Eye (tissue), 1 donor: ENCODE measurements at places on chromosomes 5 and 9.

GRCh38 chr9:100324594-100325200 is 28.0 kb downstream of the TEX10 start:
- peak; percentile 50 for DNase-seq

DNA sequence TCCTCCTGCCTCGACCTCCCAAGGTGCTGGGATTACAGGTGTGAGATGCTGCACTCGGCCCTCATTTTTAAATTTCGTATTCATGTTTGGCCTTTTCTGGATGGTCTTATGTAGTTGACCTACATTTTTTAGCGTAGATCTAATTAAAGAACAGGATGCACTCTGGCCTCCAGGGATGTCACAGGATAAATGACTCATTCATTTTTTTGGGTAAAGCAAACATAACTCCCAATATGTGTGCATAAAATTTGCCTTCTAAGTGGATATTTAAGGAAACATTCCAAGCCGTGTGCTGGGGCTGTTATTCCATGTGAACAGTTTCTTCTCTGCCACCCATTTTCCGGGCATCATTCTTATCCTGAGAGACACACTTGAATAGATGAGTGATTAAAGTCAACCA is 501.6 kb downstream of the IRX1 start:
- DNase-seq: no peak

GRCh38 chr5:109708813-109709212 is 19.1 kb downstream of the MAN2A1 start:
- DNase-seq: no peak

- no peak for DNase-seq
These were observed 1392.1 kb upstream of the WWC1 start for GRCh38 chr5:166899343-166899742.

DNA sequence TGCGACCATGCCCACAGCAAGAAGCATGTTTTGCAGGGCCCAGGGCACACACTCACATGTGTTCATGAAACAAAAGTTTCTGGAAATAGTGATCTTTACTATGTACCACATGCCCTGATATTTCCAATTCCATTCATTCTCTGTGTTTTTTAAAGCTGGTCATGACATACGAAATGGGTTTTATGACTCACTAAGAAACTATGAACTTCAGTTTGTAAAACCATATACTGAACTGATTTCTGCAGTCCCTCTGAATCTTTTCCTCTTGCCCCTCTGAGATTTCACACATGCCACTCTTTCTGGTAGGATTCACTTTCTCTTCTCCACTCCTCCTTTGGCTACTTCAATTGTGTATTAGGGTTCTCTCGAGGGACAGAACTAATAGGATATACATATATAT is 416.1 kb upstream of the TRPC7 start:
- no peak for DNase-seq

- DNase-seq: no peak
These were observed 129.6 kb upstream of the PRLR start for GRCh38 chr5:35359859-35360258.

DNA sequence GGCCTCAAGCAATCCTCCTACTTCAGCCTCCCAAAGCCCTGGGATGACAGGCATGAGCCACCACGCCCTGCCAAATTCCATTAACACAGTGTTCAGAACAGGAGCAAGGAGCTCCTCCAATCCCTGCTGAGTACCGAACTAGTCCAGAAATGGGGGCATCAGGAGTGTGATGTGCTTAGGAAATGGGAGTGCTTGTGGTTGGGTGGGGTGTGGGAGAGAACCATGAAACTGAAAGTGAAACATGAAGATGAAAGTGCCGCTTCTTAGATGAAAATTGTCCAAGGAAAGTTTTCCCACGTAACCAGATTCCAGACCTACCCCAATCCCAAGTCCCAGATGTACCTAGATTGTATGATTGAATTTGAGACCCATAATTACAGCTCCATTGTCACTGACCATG is 16.7 kb upstream of the ZNF131 start:
- no peak for DNase-seq

DNA sequence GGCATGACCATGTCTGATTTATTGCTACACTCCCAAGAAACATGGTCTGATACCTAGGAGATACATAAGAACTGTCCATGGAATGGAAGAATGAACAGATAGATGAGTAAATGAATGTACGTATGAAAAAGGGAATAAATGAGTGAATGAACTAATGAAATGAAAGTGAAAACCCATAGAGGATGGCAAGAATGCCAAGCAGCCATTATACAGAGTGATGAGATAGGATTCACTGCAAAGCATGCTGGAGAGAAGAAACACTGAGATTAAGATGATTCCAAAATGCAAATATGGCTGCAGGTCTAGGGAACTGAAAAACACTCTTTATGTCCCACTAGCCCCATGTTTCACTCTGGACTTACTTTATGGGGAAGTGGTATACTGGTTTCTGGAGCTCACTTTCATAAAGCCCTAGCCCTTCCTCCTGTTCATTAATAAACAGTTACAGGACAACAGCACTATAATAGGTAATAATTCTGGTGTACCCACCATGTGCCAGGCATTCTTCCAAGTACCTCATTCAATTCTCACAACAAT is 170.3 kb upstream of the RAD23B start:
- DNase-seq: no peak

DNA sequence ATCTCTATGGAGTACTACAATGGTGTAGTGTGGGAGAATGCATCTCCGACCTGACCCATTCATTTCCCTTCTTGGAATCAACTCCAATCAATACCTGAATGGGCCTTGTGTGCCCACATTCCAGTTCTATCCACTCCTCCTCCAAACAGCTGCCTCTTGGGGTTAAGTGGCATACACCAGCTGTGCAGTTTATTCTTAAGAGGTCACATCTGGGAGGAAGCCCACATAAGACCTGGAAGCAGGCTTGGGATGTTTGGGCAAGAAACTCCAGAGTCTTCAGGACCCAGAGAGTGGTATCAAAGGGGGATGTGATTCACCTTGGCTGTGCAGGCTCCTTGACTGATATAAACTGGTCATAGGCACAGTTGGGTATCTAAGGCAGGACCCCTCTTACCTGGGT is 46.0 kb downstream of the ACTBL2 start:
- DNase-seq: no peak

GRCh38 chr5:56490971-56491468 is 257.9 kb upstream of the ANKRD55 start:
- no peak for DNase-seq

DNA sequence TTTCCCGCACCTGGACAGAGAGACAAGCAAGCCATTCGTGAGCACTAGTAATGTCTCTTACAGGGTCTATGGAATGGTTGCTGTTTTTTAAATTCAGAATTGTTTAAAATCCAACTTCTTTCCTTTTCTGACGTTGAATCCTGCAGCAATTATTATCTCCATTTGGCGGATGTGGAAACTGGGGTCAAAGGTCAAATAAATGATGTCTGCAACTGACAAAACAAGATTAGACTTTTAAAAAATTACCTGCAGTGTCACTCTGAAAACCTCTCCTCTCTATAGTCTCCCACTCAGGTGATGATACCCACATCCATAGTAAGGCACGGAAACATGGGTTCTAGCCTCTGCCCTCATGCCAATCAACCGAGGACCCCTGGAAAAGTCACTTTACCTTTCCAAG is 142.7 kb upstream of the SMIM23 start:
- no peak for DNase-seq

GRCh38 chr5:1115123-1115815 is 3.4 kb upstream of the SLC12A7 start:
- no peak for DNase-seq

- peak; percentile 33 for DNase-seq
These were observed 124.3 kb upstream of the RAI14 start for GRCh38 chr5:34531751-34532360.

GRCh38 chr9:108654566-108654965 is 201.2 kb downstream of the ACTL7B start:
- DNase-seq: no peak

DNA sequence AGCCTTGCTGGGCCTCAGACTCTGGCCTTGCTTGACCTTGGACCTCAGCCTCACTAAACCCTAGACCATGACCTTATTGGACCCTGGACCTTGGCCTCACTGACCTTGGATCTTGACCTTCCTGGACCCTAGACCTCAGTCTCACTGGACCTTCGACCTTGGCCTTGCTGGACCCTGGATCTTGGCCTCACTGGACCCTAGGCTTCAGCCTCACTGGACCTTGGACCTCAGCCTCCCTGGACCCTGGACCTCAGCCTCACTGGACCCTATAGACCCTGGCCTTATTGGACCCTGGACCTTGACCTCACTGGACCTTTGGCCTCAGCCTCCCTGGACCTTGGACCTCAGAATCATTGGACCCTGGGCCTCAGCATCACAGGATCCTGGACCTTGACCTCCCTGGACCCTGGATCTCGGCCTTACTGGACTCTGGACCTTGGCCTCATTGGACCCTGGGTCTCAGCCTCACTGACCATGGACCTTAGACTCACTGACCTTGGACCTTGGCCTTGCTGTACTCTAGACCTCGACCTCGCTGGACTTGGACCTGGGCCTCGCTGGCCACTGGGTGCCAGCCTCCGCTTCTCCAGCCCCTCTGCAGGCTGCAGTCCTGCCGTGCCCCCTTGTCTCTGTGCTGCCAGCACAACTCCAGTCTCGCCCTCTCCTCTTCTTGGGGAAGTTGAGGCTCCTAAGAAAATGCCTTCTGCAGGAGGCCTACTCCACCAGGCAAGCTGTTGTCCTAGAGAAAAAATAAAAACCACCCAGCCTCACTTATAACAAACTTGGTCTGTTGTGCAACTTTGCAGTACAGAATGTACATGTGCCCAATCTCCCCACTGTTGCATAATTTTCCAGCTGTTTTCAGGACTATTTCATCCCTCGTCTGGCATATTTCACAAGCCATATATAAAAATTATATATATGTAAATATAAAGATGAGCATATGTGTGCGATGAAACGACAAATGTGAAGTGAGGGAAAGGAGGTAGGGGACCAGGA is 11.0 kb upstream of the ADAMTS2 start:
- no peak for DNase-seq

DNA sequence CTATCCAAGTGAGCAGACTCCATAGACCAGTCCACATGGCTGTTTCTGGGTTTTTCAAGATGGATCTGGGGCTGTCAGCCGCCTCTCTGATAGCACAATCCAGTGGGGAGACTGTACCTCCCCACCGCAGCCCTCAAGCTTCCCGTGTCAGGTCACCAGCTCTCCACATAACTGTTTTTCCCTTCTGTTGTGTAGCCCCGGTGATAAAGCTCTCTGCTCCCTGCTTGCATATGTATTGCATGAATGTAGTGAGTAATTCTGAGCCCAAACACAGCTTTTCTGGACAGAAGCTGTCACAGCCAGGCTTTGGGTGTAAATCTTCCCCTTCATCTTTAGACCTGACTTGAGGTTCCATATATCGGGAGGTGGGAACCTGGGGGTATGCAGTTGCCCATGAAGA is 23.1 kb upstream of the CFAP157 start:
- no peak for DNase-seq

DNA sequence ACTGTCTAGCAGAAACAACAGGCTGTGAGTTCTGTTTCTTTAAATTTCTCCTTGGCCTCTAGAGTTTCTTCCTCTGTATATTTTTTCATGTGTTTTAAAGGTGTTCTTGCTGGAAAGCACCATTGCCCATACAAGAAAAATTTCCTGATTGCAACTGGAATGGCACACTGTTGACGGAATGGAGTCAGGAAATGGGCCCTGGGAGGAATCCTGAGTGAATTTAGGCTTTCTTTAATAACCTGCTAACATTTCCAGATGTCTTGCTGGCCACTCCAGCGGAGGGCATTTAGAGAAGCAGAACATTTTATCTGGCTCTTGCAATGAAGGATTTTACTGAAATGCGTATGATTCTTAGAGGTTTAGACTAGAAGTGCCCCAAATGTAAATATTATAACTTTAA is 736.3 kb downstream of the TAF11L14 start:
- DNase-seq: no peak

- no peak for DNase-seq
These were observed 37.5 kb downstream of the ANKH start for GRCh38 chr5:14834062-14834461.

DNA sequence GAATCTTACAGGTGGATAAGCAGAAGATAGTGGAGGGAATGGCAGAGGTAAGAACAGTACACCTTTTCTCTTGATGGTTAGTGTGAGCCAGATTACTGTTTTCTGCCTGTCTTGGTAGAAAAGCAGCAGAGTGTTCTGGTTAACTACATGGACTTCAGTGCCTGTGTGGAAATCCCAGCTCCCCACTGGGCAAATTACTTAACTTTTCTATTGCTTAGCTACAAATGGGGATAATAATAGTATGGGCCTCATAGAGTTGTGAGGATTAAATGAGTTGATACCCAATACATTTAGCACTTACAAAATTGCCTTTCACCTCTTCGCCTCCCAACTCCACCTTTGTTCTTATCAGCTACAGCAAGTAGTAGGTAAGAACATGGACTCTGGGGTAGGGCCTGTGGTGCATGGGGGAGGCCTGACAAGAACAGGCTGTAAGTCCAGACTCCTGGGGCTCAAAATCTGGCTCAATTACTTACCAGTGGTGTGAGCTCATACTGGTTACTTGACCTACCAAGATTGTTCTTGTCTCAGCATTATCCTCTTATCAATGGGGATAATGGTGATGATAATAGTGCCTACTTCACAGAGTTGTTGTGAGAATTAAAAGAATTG is 125.1 kb downstream of the LIFR start:
- no peak for DNase-seq

- DNase-seq: no peak
These were observed 298.0 kb downstream of the FBXL7 start for GRCh38 chr5:15798006-15798405.

GRCh38 chr9:134663084-134663483 is 21.5 kb downstream of the COL5A1 start:
- no peak for DNase-seq

DNA sequence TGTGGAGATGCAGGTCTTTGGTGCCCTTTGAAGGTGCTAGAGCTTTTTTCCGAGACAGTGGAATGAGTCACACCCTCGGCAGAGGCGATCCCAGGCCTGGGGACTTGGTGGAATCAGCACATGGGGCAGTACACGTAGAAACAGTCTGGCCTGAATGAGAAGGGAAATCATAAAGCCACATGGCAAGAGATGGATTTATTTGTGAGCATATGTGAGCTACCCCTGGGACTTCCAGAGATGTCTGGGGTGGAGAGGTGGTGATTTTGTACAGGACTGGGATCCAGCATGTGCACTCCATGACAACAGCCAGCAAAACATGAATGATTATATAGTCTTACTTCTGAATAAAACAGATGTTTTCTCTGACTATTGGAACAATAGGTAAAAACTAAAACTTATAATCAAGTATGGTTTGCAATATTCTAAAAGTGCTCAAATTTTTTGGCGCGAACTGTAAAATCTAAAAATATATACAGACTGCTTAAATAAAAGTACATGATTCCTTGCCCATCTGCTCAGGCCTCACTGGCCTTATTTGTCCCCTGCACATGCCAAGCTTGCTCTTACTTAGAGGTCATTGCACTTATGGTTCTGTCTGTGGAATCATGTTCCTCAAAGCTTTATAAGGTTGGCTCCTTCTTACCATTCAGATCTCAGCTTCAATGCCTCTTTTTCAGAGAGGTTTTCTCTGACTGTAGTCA is 54.7 kb upstream of the SMARCA2 start:
- DNase-seq: no peak
